ENCODE measurements at places on chromosomes 2 and 18. TPM values are rescaled to one million over a fixed set of nuclear protein-coding genes. Genes with fewer than 3 reads are reported as not detected.

DNA sequence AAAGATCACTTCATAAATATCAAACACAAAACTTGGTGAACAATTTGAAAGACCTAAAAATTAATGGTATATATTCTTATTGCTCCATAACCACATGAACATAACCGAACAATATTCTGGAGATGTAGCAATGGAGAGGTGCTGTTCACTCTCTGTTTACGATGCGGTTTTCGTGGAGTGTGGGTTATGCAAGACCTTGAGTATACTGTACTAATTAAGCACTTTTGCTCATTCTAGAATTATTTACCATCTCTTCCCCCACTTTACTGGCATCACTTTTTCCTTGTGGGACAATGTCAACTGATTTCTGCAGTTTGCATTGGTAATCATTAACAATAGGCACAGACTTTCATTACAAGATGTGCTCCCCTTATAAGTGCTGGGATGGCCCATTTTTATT lies 97.6 kb downstream of the RAPH1 start:
- DNase-seq = no peak

GRCh38 chr18:64330931-64331330 lies 182.0 kb upstream of the LINC00305 start:
- no peak for DNase-seq

DNA sequence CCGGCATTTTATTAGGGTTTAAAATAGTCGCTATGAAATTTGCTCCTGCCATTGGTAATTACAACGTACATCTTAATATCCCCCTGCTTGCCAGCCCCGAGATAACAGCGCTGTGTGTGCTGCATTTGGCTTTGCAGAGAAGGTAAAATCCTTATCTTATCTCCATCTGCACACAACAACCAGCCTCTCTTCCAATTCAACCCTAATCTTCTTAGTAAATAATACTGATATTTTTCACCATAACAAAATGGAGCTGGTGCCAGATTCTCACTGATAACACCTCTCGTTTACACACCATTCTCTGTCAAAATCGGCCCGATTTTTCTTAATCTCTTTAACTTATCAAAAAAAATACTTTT lies 61.4 kb upstream of the SIX3 start:
- no peak for DNase-seq

DNA sequence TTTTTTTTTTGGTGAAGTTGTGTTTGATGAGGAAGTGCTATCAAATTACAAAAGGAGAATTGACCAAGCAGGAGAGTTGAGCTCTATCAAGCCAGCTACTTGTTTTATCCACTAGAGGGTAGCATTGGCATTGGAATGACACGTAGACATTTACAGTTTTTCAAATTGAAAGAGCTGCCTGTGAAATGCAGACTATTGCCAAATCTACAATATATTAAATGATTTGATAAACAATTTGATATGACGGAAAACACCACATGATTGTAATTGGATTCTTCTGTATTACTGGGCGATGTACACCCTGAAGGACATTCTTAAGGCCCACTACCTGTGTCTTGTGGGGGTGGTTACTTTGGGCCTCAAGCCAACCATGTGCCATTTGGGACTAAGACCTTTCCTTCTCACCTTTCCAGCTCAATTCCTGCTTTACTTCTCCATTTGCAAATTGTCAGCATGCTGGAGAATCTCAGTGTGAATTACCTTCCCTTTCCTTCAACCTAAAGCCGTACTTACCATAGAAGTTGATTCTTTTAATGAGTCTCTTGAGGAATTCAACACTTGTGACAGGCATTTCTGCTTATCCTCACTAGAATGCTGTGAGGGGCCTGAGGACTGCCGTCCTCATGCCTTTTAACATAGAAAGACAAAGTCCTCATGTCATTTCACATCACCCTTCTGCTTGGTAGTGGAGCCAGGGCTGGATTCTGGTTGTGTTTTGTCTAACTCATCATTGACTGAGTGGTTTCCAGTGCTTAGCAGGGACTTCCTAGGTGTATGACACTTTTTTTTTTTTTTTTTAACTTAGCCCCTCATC lies 134.8 kb upstream of the THUMPD2 start:
- DNase-seq = no peak

DNA sequence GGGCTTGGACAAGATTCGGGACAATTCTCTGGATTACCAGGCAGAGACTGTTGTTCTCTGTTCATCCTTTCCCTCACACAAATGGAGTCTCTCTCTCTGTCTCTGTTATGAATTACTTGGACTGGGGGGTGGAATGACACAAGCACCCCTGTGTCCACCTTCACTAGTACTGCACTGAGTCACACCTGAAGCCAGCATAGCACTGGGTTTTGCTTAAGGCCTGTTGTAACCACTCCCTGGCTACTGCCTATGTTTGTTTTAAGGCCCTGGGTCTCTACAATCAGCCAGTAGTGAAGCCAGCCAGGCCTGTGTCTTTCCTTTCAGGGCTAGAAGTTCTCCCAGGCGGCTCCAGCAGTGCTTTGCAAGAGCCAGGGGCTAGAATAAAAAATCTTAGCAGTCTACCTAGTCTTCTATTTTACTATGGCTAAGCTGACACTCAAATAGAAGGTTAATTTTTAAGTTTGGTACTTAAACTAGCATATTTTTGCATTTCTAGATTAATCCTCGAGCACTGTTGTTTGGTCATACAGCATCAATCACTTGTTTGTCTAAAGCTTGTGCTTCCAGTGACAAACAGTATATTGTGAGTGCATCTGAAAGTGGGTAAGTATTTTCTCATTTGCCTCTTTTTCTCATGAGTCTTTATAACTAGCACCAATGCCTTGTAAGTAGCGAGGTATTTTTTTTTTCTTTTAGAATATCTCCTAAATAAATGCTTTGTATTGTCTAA lies 27.8 kb downstream of the WDR7 start:
- DNase-seq = no peak

DNA sequence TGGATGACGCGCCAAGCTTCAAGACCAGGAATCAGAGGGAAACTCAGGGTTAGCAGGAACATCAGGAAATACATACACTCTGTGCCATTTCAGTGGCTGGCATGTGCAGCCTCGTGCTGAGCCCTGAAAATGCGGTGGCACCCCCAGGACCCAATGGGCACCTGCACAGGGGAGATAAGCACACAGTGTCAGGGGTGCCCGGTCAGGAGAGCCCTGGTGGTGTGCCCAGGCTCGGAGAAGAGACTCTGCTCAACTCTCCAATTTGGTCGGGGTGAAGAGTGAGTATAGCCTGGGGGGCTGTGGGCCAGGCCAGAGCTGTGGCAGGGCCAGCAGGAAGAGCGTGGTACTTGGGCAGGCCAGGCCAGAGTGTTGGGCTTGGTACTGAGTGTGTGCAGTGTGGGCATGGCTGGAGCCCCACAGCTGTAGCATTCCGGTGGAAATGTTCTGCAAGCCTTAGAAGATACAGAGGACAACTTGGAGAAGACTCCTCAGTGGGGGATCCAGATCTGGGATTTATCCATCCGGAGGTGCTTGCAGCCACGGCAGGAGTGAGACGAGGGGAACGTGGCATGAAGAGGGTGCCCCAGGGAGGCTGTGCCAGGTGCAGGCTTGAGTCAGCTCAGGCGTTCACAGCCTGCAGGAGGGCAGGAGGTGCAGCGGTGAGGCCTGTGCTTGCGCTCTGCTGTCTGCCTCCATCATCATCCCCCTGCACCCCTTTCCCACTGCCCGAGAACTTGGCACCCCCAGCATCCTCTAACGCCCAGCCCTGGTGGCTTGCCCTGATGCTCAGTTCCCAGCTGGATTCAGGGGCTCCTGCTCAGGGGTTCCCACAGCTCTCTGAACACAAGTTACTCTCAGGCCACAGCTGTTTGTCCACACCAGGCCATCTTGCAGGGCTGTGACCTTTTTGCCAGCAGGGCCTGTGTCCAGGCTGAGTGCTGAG lies 451.7 kb upstream of the HS6ST1 start:
- DNase-seq = no peak

Gene SMARCAL1
- 20.9 TPM for total RNA-seq

Gene FOXD4L1
- 0.09 TPM for total RNA-seq

- no peak for DNase-seq
Observed at GRCh38 chr2:74201596-74201995, 3.2 kb downstream of the MTHFD2 start.

Gene SH3RF3
- total RNA-seq = 0.78 TPM

Gene MYO7B
- 0.02 TPM for total RNA-seq

Gene NXPH2
- 0.92 TPM for total RNA-seq

Gene IMPA2
- 98.8 TPM for total RNA-seq

Data from WTC11 (cell line).